Aorta (tissue), 5 donors: ENCODE measurements at places on chromosomes 4 and X. TPM values are rescaled to one million over a fixed set of nuclear protein-coding genes. Genes with fewer than 3 reads are reported as not detected.

HSD17B13 gene
- 1.1 TPM for total RNA-seq

MPP1 gene
- 37.4 TPM for total RNA-seq

TRMT44 gene
- 18.1 TPM for total RNA-seq

DNA sequence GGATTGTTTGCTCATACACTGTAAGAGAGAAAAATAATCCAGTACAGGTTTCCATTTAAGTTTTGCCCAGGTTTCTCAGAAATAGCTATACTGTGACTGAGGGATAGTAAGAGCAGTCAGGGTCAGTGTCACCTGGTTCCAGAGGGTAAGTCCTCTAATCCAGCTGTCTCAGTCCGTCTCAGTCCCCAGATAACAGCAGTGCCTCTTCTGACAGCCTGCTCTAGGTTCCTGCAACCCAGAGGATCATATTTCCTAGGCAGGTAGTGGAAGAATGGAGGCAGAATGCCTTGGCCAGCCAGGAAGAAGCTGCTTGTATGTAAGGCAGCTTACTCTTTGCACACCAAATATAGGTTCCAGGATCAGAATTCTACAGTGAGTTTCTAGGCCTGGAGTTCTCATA is 22.6 kb upstream of the GNRHR start:
- DNase-seq = no peak
- no peaks in the 10 kb centered on the region for H3K27me3 ChIP-seq
- H3K36me3 ChIP-seq = no peaks in the 10 kb centered on the region
- no peak overlapping the region for H3K4me3 ChIP-seq
